ENCODE measurements at places on chromosomes 2 and 18. TPM values are rescaled to one million over a fixed set of nuclear protein-coding genes. Genes with fewer than 3 reads are reported as not detected.

DNA sequence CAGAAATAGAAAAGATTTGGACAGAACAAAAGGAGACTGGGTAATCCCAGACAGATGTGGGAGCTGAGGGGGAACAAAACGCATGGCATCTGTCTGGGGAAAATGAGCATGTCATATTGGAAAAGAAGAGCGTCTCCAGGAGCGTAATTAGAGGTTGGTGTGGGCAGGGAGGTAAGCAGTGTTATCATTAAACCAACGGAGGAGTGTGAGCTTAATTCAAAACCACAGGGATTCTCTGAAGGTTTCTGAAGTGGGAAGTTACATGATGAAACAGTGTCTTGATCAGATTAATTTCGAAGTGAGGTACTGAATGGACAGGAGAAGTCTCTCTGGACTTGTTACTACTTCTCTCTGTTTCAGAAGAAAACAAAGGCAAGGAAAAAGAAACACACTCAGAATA lies 53.3 kb downstream of the DTNB start:
- H3K27ac ChIP-seq, result peak overlapping the region; percentile 50
- H3K27me3 ChIP-seq, result no peaks in the 10 kb centered on the region
- peaks cover 43% of the 10 kb centered on the region for H3K4me1 ChIP-seq
- DNase-seq, result no peak

DNA sequence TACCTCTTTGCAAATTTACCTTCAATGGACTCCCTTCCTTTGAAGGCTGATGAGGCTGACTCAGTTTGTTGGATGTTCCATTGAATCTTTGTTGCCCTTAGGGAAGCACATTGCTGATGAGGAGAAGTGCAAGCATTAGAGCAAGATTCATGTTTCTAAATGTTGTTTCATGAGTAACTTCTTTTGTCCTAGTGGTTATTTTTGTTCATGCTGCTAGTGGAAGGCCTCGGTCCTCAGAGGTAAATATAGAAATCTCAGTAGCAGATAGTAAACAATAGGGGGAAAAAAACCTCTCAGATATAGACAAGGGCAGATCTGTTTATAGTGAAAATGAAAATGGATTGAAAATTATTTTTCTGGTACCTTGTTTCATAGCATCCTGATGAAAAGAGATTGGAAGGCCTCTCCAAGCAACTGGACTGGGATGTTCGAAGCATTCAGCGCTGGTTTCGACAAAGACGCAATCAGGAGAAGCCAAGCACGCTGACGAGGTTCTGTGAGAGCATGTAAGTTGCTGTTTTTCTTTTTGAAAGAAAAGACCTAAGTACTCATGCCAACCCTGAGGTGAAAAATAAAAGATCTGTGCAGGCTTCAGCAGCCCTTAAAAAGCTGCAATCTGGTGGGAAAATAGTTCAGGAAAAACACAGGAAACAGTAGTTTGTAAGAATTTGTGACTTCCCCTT lies 104.9 kb downstream of the CERS6 start:
- no peaks in the 10 kb centered on the region for H3K27me3 ChIP-seq
- H3K4me3 ChIP-seq, result no peak overlapping the region
- no peak for DNase-seq
- H3K36me3 ChIP-seq, result peaks cover 7% of the 10 kb centered on the region
- H3K4me1 ChIP-seq, result peaks cover 24% of the 10 kb centered on the region

DNA sequence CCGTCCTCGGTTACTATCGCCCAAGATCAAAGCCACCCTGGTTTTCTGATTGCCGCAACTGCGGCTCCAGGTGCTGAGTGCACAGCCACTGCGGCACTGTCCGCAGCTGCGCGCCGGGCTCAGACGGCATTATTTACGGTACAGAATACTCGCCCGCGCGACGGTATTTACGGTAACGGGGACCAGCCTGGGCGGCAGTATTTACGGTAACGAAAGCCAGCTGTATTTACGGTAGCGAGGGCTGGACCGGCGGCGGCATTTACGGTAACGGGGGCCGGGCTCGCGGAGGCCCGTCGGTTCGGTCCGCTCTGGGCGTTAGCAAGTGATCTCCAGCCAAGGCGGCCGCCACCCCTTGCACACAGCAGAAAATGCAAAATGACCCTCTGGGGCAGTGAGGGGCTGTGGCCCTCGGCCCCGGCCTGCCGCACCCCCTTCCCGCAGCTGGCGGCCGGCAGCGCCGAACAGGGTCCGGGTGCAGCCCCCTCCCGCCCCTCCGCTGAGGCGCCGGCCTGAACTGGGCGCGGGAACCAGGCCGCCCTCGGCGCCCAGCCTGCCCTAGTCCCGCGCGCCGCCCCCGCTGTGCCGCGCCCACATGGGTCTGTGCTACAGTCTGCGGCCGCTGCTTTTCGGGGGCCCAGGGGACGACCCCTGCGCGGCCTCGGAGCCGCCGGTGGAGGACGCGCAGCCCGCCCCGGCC lies at the start of gene GNAL:
TSS of gene GNAL (plus strand) at position 293 of the 697 bp plus-strand sequence. CDS start at position 593, 300 bp downstream.
- peak within 1 kb of the TSS; percentile 71 for H3K4me3 ChIP-seq
- peaks cover 4% of the 10 kb centered on the region for H3K36me3 ChIP-seq
- H3K4me1 ChIP-seq, result peaks cover 8% of the 10 kb centered on the region
- DNase-seq, result no peak
- no peak within 1 kb of the TSS for H3K27ac ChIP-seq

Gene PAX8
- not detected for total RNA-seq

Gene POTEC
- not detected for total RNA-seq

DNA sequence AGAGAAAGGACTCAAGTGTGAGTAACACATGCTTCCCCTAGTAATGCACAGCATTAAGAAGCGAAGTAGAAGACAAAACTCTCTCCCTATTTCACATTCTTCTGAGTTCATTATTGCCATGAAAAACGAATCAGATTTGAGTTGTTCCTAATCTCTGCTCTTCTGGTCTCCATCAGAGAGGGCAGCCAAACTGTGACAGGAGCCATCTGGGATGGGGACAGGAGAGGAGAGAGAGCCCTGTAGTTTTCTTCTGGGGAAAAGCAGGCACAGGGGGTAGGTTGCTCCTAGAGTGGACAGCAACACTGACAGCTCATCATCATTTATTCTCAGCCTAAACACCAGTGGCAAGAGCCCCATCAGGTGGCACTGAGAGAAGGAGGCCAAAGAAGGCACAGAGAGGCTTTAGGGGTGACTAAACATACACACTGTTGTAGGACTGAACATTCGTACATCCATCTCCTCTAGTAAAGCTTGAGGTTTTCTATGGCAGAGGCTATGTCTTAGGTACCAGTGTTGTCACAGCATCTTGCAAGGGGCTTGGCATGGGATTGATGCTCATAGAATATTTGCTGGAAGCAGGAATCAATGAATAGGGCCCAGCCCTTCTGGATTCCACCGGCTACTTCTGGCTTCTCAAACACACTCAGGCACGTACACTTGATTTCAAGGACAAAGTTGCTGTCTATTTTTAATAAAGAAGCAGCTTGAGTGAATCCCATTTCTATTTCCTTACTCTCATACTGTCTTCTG lies 33.1 kb downstream of the SLC8A1 start:
- H3K27ac ChIP-seq, result no peak overlapping the region
- H3K36me3 ChIP-seq, result peaks cover 4% of the 10 kb centered on the region
- H3K27me3 ChIP-seq, result no peaks in the 10 kb centered on the region

Gene EFEMP1
- total RNA-seq, result 9.5 TPM
